Muscle of back (tissue), 13 donors: ENCODE measurements at places on chromosomes 5 and 9. TPM values are rescaled to one million over a fixed set of nuclear protein-coding genes. Genes with fewer than 3 reads are reported as not detected.
A peak's percentile ranks its signal among the peaks of the same experiment; 100 is the strongest.

TEK gene
- 20.7 TPM for polyA plus RNA-seq

ENTR1 gene
- polyA plus RNA-seq: 29.9 TPM

EDIL3 gene
- polyA plus RNA-seq: 22.4 TPM

ARID3C gene
- 0.24 TPM for polyA plus RNA-seq

TMEM250 gene
- polyA plus RNA-seq: 24.0 TPM

PCDHAC2 gene
- polyA plus RNA-seq: 1.5 TPM

MYO10 gene
- 26.8 TPM for polyA plus RNA-seq

MYORG gene
- 15.3 TPM for polyA plus RNA-seq

IFNA2 gene
- not detected for polyA plus RNA-seq

OSTF1 gene
- 19.9 TPM for polyA plus RNA-seq

CDH9 gene
- 0.22 TPM for polyA plus RNA-seq

DNA sequence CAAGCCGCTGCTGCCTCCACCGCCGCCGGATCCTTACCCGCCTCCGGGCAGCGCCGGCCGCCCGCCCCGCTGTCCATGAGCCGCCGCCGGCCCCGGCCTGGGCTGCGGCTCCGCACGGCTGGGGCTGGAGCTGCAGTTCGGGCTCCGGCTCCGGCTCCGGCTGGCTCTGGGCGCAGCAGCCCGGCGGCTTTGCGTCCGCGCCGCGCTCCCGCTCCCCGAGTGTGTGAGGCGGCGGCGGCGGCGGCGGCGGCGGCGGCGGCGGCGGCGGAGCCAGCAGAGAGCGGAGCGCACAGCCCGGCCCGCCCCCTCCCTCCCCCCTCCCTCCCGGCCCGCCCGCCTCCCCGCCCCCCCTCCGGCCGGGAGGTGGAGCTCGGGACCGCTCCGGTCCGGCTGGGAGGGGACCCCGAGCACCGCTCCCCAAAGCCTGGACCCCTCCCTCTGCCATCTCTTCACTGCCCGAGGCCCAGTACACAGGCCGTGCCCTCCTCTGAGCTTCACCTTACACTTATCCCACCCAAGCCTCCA is at the start of gene PCDH1:
Gene PCDH1, minus strand, starts transcription at position 225 of the 525 bp plus-strand sequence. Its CDS starts 148 bp downstream, at position 77.
- no peak for DNase-seq

DNA sequence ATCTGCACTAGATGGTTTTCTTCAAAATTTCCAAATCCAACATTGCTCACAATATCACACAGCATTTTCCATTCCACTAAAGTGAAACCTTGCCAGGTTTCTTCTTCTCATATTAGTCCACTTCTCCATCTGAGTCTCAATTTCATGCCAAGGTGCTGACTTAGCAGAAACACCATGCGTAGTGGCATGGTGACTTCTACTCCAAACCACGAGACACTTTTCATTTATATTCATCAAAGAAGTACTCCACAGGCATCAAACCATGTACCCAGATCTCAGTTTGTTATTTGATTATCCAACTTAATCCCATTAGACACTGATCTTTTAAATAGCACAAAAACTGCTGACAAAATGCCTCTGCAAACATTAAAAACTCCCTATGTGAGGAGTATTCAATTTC is 233.4 kb upstream of the ITGA1 start:
- no peak for DNase-seq

GRCh38 chr5:126514131-126514557 is 80.9 kb downstream of the ALDH7A1 start:
- DNase-seq: no peak

GRCh38 chr9:98367371-98367900 is 112.0 kb upstream of the TBC1D2 start:
- no peak for DNase-seq

DNA sequence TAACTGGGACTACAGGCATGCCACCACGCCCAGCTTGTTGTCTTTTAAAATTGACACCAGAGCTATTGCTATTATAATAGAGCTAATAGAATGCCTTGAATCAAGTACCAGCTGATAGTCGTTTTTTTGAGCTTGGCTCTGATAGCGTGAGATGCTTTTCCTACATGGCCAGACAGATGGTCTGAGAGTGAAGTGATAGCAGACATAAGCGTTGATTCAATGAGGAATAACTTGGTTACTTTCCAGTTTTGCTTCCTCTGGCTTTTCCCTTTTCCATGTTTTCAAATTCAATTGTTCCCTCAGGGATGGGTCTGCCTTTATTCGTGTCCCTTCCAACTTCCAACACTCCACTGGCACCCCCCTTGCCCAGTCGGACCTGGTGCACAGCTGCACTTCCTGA is 15.4 kb downstream of the AGXT2 start:
- no peak for DNase-seq

DNA sequence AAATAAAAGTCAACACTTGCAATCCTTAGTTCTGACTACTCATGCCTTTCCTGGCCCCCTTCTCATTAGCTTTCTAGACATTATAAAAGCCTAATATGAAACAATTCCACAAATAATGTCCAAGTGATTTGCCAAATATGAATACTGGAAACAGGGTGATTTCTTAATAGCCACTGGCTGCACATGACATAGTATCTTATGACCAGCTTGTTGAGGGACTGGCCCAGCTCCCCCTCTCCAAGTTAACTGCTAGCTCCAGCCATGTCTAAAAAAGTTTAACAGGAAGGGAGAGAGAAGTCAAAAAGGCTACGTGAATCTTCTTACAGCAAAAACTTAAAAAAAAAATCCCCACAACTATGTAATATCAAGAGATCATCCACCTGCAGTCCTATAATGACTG is 1.5 kb downstream of the CERT1 start:
- DNase-seq: peak; percentile 16

- DNase-seq: no peak
Observed at GRCh38 chr5:172749881-172750633, 20.9 kb downstream of the DUSP1 start.

DNA sequence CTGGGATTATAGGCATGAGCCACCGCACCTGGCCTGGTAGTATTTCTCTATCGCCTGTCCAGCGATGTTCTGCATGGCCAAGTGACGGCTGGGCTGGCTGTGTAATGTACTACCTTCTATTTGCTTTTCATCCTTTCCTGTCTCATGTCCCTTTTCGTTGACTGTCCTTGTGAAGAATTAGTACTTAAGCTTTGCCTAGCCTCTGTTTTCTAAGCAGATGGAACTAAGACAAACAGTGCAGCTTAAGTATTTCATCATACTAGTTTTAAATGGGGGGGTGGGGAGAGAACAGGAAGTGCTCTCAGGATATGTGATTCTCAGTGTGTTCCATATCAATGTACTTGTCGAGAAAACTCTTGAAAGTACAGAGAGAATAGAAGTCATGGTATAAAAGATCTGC is 31.7 kb upstream of the CCL21 start:
- DNase-seq: no peak

GRCh38 chr5:113742639-113743038 is 229.1 kb downstream of the YTHDC2 start:
- DNase-seq: no peak

DNA sequence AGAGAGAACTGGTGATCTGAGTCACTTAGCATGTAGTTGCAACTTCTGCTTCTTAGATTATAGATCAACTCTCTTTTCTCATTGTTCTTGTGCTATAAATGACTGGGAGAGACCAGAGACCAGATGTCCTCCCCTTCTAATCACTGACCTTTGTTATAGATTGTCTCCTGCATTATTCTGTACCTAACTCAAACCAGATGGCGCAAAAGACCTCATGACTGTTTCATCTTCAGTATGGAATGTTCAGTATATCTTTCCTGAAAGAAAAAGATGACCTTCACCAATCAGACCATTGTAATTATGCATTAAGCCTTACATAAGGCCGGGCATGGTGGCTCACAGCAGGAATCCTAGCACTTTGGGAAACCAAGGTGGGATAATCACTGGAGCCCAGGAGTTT is 30.5 kb upstream of the ADAM19 start:
- no peak for DNase-seq

- no peak for DNase-seq
Observed at GRCh38 chr5:179759581-179760551, 27.2 kb downstream of the MAML1 start.

GRCh38 chr5:66897356-66897755 is 299.2 kb downstream of the CD180 start:
- DNase-seq: no peak

DNA sequence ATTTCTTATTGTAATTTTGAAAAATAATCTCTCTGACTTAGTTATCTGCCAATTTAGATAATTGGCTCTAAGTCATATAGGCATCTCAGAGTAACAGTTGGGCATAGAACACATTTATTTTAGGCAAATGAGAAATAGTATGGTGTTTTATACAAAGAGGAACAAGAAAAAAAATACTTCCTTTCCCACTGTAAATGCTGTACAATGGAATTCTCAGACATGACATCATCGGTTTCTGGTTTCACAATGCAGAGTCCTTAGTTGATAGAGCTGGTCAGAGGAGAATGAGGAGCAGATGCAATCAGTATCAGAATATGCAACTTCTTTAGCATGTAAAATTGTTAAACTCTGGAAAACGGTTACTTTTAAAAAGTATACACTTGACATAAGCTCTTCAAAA is 49.4 kb downstream of the PLK2 start:
- peak; percentile 54 for DNase-seq

GRCh38 chr9:122091682-122092592 is 1.2 kb downstream of the TTLL11 start:
- DNase-seq: no peak

GRCh38 chr5:95406426-95407090 is 15.4 kb downstream of the FAM81B start:
- peak; percentile 43 for DNase-seq

DNA sequence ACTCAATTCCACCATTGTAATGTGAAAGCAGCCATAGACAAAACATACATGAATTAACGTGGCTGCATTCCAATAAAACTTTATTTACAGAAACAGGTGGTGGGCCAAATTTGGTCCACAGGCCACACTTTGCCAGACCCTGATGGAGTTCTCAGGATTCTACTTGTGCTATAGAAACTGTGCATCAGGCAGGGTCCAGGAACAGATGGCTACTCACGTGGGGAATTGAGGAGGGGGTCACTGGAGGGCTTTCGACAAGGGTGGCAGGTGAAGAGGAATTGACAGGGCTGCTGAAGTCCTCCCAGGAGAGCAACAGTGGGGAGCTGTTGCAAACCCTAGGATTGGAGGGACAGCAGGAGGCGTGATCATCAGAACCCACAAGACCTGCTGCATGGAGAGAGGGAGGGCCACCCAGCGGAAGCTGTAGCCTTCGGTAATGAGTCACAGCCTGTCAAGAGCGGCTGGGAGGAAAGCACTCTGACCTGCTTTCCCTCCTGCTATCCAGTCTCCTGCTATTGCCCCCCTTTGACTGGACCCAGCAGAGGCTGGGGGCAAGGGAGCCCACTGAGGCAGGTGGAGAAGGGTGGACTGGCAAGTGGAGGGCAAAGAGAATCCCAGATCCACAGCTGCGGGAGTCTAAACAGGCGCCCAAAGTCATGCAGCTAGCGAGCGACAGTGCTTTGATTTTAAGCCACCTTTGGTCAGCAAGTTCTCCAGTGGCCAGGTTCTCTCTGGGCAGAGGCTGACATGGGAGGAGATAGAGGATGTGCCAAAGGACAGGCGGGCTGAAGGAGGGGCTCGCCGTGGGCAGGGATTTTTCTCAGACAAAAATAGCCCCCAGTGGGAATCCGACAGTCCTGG is 138.3 kb upstream of the SMIM23 start:
- no peak for DNase-seq

DNA sequence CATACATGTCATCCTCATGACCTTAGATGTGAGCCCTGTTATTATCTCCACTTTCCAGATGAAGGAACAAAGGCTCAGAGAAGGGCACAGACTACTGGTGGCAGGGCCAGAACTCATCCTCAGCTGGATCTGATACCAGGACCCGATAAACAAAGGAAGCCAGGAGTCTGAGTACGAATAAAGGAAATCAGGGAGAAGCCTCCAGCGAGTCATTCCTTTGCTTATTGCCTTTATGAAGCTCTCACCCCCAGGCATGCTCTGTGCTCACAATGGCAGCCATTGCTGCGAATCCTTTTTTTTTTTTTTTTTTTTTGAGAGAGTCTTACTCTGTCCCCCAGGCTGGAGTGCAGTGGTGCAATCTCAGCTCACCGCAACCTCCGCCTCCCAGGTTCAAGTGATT is 130.1 kb downstream of the GAPVD1 start:
- DNase-seq: no peak
